Ascending aorta (tissue), 2 donors: ENCODE measurements at places on chromosomes 2 and 18.

DNA sequence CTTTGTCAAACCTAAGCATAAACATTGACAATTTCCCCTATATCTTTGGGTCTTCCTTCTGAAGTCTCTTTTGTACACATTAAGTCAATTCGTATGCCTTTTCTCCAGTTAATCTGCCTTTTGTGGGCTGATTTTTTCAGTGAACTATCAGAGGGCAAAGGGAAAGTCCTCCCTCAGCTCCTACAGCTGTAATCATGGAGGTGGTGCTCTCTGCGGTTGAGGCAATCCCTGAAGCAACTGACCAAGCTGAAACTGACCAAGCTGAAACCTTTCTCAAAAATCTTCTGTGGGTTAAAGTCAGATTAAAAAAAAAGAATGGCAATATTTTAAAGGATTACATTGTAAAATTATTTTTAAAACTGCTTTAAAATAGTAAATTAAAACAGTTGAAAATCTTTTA, 105.8 kb upstream of the DNAJC10 start:
- DNase-seq: no peak

DNA sequence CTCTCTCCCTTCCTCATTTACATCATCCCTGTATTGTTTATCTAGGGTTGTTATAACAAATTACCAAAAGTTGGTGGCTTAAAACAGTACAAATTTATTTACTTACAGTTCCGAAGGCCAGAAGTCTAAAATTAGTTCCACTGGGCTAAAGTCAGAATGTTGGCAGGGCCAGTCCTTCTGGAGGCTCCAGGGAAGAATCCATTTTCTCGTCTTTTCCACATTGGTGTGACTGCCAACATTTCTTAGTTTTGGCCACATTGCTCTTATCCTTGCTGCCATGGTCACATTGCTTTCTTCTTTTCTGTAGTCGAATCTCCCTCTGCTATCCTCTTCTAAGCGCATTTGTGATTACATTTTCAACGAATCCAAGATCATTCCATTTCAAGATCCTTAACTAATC, 34.7 kb downstream of the ICOS start:
- DNase-seq: no peak

DNA sequence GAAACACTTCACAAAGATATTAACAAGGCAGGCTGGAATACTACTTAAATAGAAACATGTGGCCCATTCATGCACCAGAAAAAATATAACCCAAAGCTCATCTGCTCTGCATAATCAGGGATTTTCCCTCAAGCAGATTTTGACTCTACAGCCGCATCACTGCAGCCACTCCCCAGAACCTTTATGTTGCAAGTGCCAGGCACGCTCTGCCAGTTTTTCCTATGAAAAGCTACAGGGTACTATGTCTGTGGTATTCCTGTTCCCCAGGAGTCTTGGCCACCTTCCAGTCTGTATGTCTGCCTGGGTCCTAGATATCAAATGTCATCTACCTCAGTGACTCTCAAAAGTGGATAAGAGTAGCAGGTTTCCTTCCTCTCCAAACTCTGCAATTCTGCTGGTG, 3.8 kb downstream of the COA5 start:
- DNase-seq: no peak

DNA sequence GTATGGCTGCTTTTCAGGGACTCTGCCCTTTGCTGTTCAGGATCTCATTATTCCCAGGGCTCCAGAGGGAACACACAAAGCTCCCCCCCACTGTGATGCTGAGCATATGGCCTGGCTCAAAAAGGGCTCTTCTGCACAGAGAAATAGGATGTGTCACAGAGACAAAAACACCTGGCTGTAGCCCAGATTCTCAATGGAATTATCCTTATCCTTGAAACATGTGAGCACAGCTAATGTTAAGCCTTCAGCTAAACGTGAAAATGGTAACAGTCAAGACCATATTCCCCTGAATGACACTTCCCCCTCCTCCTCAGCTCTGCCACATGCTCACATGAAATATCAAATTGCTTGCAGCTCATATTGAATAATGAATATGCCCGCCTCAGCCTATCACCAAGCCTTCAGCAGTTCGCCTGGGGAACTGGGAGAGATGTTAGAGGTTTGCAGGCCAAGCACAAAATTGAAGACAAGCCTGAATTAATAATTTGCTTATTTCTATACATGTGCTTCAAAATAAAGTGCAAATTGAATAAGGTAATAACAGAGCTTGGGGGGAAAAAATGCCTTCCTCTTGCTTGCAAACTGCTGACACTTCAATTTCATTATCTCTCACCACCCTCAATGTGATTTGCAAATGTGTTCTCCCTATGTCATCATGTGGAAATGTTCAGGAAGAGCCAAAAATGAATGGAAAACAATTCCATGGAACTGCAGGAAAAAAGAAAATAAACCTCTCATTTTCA, 181.0 kb upstream of the HNRNPA3 start:
- no peak for DNase-seq

DNA sequence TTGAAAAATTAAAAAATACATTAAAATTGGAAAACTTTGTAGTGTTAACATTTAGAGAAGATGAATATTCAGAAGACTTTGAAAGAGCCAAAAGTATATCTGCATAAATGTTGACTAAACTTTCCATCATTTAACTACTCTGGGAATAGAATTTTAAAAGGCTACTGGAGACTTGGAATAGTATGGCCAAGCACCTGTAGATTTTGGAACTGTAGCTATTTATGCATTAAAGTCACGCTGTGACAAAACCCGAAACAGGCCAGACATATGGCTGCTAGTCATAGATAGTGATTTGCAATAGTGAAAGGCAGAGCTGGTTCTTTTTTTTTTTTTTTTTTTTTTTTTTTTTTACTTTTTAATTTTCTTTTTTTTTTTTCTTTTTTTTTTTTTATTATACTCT, 396.0 kb downstream of the SOCS6 start:
- no peak for DNase-seq

DNA sequence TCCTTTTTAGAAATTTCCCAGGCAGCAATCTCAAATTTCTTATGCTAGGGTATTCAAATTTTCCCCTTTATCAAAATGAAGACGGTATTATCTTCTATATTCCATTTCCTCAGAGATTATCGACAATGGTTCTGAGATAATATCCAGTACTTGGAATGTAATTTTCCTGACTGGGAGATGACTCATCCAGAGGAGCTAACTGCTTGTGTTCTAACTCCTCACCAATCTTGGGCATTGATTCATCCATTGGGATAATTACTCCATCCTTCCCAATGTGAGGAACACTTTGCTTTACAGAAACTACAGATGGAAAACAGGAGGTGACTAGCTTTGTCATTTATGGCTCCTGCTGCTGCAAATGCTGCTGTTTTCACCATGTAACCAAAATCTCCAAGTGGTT, 239.4 kb upstream of the LYPD1 start:
- no peak for DNase-seq

GRCh38 chr2:196294516-196294909, 123.1 kb upstream of the STK17B start:
- DNase-seq: no peak

- DNase-seq: no peak
Measured at GRCh38 chr2:3483986-3484960, 35.1 kb downstream of the ADI1 start.

- DNase-seq: no peak
Measured at GRCh38 chr2:46504685-46505471, 25.5 kb downstream of the TMEM247 start.

GRCh38 chr2:240350696-240351087, 84.8 kb upstream of the GPC1 start:
- DNase-seq: no peak

DNA sequence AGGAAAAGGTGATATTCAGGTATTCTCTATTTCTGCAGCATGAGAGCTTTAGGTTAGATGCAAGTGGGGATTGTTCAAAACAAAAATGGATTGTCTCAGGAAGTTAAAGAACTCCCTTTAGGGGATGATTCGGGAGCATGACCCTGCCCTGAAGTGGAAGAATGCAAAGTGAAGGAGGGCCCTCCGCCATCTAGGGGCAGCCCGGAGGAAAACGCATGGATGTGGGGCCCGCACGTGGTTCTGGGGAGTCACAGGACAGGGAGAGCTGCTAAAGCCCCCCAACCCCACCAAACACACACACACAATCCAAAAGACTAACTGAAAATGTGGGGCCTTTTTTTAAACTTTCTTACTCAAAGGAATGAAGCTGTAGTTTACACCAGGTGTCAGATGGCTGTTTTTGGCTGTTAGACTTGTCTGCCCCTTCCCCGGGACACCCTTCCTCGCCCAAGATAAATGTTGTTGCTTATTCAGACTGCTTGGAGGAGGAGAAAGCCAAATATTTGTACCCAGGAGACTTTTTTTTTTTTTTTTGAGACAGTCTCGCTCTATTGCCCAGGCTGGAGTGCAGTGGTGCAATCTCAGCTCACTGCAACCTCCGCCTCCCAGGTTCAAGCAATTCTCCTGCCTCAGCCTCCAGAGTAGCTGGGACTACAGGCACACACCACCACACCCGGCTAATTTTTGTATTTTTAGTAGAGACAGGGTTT, 78.8 kb downstream of the HNRNPLL start:
- DNase-seq: no peak

DNA sequence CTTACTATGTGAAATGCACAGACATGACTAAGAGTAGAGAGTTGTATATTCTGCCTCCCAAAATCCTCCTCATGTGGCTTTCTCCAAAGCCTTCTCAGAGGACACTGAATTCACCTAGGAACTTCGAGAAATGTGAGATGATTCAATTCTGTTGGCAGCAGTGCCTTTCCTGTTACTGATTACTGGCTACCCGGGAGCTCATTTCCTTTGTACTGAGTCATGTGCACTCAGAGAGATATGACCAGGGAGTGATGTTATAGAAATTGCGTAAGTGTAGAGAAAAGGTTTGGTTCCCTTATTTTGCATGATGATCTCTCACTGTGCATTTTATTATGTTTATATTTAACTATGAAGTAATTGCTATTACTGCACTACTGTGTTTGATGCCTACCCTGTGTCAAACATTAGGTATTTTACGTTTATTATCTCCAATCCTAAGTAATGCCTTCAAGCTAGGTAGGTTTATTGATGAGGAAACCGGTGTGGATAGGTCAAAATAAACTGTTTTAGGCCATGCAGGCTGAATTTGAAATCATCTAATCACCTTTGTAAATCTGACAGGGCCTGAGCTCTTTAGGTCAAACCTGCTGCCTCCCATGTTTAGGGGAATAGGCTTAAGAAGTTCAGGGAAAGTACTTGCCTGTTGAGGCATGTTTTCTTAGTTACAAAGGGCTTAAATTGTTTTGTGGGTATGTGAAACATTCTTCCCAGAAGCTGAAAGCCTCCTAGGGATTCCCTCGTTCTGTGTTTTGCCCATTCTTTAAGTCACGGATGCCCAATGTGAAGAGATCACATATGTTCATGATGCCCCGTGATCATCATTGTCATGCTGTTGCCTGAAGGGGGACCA, 86.8 kb downstream of the FMNL2 start:
- DNase-seq: no peak

GRCh38 chr2:11679486-11680181, 9.6 kb upstream of the NTSR2 start:
- no peak for DNase-seq

GRCh38 chr2:241546771-241547498, 11.6 kb upstream of the BOK start:
- DNase-seq: no peak

- no peak for DNase-seq
Measured at GRCh38 chr2:63741884-63742579, 99.7 kb upstream of the UGP2 start.

DNA sequence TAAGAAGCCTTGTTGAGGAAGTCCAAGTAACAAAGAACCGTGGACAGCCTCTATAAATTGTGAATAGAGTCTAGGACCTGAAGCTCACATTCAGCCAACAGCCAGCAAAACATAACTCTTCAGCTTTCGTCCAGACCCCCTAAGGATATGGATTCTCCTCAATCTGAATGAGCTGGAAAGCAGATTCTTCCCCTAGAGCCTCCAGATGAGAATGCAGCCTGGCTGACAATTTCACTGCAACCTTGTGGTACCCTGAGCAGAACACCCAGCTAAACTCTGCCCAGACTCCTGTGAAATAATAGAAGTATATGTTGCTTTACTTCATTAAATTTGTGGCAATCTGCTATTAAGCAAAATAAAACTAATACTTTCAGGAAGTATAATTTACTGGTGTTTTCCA, 483.5 kb upstream of the SLC8A1 start:
- DNase-seq: no peak

DNA sequence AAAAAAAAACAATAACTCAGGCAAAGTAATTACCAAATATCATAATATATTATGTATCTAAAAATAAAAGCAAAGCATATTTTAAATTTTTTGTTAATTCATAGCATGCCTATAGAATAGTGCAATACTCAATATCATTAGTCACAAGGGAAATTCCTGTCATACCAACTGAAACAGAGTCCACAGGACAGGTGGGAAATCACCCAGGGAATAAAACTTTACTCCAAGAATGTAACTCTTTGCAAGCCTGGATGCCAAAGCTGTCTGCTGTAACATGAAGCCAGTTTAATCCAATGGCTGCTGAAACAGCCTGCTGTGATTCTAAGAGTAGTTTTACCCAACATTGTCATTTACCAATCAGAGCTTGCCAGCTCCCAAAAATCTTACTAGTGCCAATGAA, 40.0 kb upstream of the SULT1C3 start:
- no peak for DNase-seq

DNA sequence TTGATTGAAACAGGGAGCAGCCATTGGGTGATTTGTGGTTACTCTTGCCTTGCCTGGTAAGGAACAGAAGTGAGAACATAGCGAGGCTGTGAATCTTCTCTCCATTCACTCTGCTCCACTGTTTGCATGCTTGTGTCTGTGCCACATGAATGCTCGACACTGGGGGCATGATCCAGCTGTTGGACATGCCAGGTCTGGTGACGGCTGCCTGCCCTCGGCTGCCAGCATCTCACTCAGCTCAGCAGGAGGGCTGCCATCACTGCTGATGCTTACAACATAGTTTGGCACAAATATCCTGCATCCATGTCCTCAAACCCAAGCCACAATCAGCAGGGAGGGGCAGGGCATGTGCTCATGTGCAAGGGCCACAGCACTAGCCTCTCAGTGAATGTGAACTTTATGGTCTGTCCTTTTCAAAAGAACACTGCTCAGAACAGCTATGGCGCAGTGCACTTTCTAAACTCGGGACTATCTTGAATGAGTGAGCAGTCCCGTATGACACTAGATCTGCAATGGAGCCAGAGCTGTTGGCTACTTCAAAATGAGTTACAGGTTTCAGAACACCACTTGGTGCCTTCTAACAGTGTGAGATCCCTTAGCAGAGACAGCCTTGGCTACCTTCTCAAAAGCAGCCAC, 126.3 kb downstream of the NRP2 start:
- DNase-seq: no peak

GRCh38 chr2:177037569-177037968, 175.0 kb upstream of the HNRNPA3 start:
- no peak for DNase-seq

GRCh38 chr18:36496022-36496421, 198.5 kb downstream of the FHOD3 start:
- DNase-seq: no peak

- no peak for DNase-seq
Measured at GRCh38 chr2:224098481-224099230, 59.6 kb upstream of the SERPINE2 start.
